ENCODE measurements at places on chromosomes 6 and 20.

- no peak for DNase-seq
Observed at GRCh38 chr6:169798764-169799473, 47.5 kb downstream of the ERMARD start.

DNA sequence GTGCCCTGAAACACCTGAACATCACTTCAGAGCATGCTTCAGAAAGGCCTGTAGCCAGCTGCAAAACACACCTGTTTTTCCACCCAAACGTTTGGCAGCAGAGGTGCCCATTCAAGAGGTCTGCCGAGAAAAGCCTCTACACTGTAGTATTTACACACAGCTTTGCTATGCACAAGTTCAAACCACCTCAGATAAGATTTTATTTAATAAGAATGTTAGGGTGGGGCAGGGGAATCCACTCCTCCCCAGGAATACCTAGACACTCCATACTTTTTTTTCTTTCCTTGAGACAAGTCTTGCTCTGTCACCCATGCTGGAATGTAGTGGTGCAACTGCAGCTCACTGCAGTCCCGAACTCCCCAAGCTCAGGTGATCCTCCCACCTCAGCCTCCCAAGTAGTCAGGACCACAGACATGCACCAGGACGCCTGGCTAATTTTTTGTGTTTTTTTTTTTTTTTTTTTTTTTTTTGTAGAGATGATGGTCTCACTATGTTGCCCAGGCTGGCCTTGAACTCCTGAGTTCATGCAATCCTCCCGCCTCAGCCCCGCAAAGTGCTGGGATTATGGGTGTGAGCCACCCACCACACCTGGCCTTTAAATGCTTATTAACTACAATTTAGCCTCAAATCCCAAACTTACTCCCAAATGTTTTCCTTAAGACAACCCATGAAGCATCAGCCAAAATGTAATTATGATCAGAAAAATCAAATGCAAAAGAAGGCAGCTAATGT is 9.7 kb downstream of the MRPL14 start:
- DNase-seq: no peak

GRCh38 chr6:83637953-83638352 is 70.9 kb downstream of the SNAP91 start:
- no peak for DNase-seq

- DNase-seq: peak; percentile 73
Observed at GRCh38 chr6:36196113-36196879, at the start of gene BRPF3. Gene BRPF3, plus strand, starts transcription at chr6:36196744. Its CDS starts 3,579 bp downstream, at chr6:36200323.

- no peak for DNase-seq
Observed at GRCh38 chr20:1272368-1273100, 6.4 kb downstream of the SNPH start.

Data from DMS79 treated with DMSO at 0.1 percent for 48 hours (cell line).